ENCODE measurements at places on chromosomes 16 and 17.
A peak's percentile ranks its signal among the peaks of the same experiment; 100 is the strongest.

DNA sequence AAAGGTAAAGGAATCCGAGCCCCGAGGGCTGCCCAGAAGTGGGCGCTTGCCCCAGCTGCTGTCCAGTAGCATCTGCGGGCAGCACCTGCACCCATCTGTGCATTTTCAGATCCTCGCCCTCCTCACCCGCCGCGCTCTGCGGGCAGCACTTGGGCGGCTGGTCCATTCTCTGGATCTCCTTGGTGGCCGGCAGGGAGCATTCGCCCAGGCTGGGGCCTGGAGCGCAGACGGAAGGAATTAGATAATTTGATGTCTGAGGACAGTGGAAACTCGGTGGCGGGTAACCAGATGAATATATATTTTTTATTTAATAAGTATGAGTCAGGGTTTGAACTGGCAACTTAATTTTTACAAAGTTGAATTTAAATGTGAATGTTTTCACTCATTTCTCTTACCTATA is 88.5 kb downstream of the NPIPB11 start:
- no peak for DNase-seq

DNA sequence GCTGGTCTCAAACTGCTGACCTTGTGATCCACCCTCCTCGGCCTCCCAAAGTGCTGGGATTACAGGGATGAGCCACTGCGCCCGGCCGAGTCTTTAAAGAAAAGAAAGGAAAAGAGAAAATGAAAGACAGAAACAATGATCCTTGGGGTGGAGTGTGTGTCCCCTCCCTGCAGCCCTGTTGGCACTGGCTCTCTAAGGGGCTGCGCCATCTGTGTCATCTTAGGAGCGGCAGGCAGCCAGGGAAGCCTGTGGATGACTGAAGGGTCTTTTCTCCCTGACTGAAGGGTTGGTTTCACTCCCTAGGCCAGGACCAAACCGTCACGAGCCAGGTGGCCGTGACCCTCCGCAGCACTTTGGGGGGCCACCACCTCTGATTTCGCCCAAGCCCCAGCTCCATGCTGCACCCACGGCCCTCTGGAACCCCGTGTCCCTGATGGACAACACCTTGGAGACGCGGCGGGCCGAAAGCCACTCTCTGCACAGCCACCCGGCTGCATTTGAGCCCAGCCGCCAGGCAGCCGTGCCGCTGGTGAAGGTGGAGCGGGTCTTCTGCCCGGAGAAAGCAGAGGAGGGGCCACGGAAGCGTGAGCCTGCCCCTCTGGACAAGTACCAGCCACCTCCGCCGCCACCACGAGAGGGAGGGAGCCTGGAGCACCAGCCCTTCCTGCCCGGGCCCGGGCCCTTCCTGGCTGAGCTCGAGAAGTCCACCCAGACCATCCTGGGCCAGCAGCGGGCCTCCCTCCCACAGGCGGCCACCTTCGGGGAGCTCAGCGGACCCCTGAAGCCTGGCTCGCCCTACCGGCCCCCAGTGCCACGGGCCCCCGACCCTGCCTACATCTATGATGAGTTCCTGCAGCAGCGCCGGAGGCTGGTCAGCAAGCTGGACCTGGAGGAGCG is 27.7 kb downstream of the GINS2 start:
- DNase-seq = no peak

- DNase-seq = no peak
These were observed 19.0 kb downstream of the MED24 start for GRCh38 chr17:40035162-40035559.

GRCh38 chr17:15947976-15948752 is 3.2 kb downstream of the ADORA2B start:
- DNase-seq = no peak

- no peak for DNase-seq
These were observed 4.6 kb upstream of the STARD3 start for GRCh38 chr17:39632153-39632941.

DNA sequence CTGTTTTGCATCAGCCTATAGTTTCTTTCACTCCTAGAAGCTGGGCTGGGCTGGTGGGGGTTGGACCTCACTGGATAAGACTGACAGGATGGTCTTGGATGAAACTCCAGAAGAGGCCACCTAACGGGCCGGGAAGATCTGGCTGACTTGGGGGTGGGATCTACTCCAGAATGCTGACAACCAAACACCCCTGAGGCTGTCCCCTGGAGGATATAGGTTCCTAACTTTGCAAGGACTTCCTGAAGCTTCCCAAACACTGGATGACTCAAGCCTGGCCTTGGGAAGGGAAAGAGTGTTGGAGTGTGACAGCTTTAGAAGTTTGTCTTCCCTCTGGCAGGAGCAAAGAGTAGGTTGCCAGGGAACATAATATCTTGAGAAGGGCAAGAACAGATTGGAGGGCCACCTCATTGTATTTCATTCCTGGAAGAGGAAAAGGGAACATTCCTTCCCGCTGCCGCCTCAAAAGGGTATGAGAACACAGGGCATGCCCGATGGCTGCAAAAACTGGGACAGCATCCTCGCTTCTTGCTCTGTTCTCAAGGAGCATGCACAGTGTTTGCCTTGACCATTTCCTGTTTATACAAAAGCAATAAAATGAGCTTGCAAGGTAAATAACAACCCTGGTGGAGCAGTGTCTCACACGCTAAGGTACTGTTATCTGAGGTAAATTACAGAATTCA is 6.8 kb upstream of the CYB5B start:
- no peak for DNase-seq

DNA sequence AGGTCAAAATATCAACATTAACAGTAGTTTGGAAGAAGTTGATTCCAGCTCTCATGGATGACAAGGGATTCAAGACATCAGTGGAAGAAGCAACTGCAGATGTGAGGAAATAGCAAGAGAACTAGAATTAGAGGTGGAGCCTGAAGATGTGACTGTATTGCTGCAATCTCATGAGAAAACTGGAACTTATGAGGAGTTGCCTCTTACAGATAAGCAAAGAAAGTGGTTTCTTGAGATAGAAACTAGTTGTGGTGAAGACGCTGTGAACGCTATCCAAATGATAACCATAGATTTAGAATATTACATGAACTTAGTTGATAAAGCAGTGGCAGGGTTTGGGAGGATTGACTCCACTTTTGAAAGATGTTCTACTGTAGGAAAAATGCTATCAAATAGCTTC is 67.8 kb downstream of the GOSR1 start:
- no peak for DNase-seq

- DNase-seq = no peak
These were observed 21.4 kb downstream of the DCUN1D3 start for GRCh38 chr16:20878682-20879147.

DNA sequence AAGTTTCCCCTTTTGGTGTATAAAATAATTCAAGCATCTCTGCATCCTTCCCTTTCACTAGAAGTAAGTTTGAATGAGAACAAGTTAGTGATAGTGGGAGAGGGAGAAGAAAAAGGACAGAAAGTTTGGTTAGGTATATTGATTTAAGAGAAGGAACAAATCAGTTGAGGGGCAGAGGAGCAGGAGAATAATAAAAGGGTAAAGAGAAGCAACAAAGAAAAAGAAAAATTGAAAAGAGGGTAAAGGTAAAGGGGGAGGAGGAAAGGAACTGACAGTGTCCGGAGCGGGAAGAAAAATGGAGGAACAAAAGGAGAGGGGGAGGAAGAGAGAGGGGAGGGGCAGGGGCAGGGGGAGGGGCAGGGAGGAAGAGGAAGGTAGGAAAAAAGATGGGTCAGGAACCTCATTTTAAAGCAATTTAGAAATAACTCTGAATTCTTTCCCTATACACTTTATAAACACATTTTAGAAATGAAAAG is 6.3 kb upstream of the IGF2BP1 start:
- no peak for DNase-seq

- no peak for DNase-seq
These were observed 5.7 kb upstream of the SDR42E1 start for GRCh38 chr16:82016964-82017363.

DNA sequence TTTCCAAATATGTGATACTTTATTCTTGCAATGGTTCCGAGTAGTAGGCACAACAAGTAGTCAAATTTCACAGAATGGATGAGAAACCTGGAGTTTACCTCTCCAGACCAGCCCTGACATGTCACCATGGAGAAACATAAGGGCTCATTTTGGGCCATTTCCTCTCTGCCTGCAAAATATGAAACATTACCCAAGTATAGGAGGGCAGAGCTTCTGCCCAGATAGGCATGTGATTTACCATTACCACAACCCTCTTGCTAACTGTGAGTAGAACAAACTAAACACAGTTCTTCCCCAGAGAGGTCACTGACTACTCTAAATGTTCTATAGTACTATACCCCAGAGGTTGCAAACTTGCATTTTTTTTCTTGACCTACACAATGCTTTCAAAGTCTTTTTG is 15.7 kb upstream of the KPNB1 start:
- no peak for DNase-seq

GRCh38 chr16:22250522-22250921 is 44.4 kb downstream of the EEF2K start:
- no peak for DNase-seq

DNA sequence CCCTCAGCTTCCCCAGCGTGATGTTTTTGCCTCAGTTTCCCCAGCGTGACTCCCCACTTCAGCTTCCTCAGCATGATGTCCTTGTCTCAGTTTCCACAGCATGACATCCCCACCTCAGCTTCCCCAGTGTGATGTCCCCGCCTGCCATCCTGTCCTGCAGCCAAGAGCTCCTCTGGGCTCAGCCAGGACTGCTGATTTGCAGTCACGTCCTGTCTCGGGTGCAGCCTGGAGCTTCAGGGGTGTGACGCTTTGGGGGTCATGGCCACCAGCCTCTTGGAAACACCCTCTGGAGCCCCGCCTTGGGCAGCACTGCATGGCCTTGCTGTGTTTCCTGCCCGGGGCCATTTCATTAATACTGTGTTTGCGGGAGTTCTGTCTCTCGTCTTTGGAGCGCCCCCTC is 16.5 kb upstream of the NUDT16L1 start:
- no peak for DNase-seq

GRCh38 chr17:28846231-28846630 is 3.6 kb upstream of the FAM222B start:
- no peak for DNase-seq

- DNase-seq = no peak
These were observed 10.0 kb downstream of the MAP2K6 start for GRCh38 chr17:69424287-69425041.

GRCh38 chr17:19513897-19514488 is 19.7 kb upstream of the SLC47A1 start:
- peak; percentile 35 for DNase-seq

- DNase-seq = no peak
These were observed 11.0 kb upstream of the EEF2KMT start for GRCh38 chr16:5108505-5109158.

GRCh38 chr17:18066866-18067265 is 20.9 kb upstream of the DRG2 start:
- DNase-seq = no peak

GRCh38 chr16:9139965-9140364 is 48.5 kb downstream of the HAPSTR1 start:
- no peak for DNase-seq

- no peak for DNase-seq
These were observed 142.8 kb downstream of the WWOX start for GRCh38 chr16:78242239-78242630.

GRCh38 chr17:42221886-42222745 is 27.8 kb upstream of the GHDC start:
- peak; percentile 4 for DNase-seq

- no peak for DNase-seq
These were observed 24.6 kb upstream of the TNRC6C start for GRCh38 chr17:77933777-77934398.

DNA sequence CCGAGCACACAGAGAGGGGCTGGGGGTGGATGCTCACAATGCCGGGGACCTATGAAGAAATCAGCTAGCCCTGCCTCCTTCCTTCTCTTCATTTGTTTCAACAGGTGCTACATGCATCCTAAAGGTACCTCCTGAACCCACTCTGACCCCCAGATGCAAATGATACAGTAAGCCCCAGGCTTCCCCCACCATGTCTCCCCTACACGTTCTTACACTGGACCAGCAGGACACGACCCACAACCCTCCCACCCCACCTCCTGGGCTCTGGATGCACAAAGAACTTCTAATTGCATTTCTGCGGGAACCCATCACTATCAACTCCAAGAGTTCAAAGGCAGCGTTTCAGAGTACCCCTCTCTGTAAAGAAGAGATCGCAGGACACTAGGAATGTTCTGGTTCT is 2.1 kb downstream of the XYLT1 start:
- no peak for DNase-seq

DNA sequence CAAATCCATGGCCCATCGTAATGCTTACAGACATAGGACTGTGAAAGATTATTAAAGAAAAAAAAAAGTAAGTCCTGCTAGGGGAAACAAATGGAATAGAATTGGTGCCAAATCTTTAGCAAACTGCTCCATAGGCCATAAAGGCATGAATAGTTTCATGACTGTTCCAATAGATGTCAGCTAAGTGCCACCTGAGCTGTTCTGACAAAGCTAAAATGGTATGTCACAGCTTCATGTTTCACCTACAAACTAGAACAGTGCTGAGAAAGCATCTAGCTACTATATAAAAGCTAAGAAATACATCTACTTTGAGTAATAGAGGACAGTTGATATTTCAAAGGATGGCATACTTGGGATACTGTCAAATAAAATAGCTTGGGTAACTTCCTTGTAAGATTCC is 771.6 kb upstream of the CA10 start:
- DNase-seq = no peak

- DNase-seq = no peak
These were observed 251.1 kb downstream of the ABCC12 start for GRCh38 chr16:47904691-47905090.

GRCh38 chr17:72719206-72719577 is 373.3 kb downstream of the SLC39A11 start:
- DNase-seq = no peak

- no peak for DNase-seq
These were observed 93.9 kb upstream of the WSCD1 start for GRCh38 chr17:5976251-5976650.

Measured in stimulated activated CD8-positive, alpha-beta memory T cell treated with anti-CD3 and anti-CD28 coated beads, Interleukin-7, amount 100 ng/mL, for 24 hours (primary cell).